ENCODE measurements at places on chromosomes 5 and 9.

GRCh38 chr5:32475334-32476097 is 31.0 kb upstream of the ZFR start:
- no peak for ATAC-seq

DNA sequence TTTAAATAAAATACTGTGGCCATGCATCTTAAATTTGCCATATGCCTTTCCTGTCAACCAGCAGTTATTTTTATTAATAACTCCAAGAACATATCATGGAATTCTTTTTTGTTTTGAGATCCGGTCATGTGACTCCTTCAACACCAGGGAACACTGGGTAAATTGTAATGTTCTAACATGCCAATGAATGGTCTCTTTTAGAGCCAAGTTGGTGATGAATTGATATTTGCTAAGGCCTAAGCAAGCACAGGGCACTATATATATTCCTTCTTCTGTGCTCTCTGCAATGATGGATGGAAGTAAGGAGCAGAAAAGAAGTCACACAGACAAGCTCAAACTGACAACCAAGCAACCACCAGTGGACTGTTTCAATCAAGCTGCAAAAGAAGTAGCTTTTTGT is 124.0 kb downstream of the EFNA5 start:
- no peak for ATAC-seq

DNA sequence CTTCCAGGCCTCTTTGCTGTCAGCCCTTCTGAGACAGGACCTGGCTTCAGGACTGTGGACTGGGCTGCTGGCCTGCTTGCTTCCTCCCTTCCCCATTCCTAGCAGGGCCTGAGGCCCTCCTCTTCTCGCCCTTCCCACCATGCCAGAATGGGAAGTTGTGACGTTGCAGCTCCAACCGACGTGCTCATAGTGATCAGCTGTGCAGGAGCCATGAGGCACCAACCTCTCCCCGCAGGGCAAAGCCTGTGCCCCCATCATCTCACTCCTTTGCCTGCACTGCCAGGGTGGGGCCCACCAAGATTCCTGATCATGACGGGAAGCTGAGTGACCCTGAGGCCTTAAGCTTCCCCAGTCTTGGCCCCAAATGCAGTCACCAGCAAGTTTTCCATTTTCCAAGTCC is 45.1 kb upstream of the GARNL3 start:
- ATAC-seq = no peak

GRCh38 chr9:114908104-114908622 is 22.2 kb downstream of the TNFSF8 start:
- peak; percentile 67 for ATAC-seq

DNA sequence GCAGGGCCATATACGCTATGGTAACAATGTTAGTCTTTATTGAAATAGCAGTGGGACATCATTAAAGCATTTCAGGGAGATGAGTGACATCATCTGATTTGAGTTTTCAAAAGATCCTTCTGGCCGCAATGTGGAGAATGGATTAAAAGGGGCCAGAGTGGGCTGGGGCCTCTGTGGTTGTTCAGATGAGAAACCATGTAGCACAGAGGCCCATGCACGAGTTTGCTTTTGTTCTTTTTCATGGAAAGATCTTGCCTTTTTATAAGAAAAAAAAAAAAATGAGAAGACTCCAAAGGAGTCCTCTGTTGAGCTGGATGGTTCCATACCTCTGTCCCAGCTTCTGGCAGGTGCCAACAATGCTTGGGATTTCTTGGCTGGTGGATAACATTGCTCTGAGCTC is 173.5 kb upstream of the SPRY4 start:
- ATAC-seq = no peak

DNA sequence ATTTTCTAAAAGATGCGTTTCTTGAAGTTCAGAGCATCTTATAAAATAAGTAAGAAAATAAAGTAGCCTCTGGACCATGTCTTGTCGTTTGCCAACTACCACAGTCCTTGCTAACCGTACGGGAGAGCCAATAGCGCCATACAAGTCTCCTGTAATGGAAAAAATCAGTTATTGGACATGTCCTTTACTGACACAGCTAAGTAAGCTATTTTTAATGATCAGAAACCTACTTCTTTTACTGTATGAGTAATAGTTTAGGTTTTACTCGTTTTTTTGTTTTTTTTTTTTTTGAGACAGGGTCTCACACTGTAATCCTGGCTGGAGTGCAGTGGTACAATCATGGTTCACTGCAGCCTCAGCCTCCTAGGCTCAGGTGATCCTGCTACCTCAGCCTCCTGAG is 37.7 kb upstream of the RAPGEF6 start:
- ATAC-seq = no peak

DNA sequence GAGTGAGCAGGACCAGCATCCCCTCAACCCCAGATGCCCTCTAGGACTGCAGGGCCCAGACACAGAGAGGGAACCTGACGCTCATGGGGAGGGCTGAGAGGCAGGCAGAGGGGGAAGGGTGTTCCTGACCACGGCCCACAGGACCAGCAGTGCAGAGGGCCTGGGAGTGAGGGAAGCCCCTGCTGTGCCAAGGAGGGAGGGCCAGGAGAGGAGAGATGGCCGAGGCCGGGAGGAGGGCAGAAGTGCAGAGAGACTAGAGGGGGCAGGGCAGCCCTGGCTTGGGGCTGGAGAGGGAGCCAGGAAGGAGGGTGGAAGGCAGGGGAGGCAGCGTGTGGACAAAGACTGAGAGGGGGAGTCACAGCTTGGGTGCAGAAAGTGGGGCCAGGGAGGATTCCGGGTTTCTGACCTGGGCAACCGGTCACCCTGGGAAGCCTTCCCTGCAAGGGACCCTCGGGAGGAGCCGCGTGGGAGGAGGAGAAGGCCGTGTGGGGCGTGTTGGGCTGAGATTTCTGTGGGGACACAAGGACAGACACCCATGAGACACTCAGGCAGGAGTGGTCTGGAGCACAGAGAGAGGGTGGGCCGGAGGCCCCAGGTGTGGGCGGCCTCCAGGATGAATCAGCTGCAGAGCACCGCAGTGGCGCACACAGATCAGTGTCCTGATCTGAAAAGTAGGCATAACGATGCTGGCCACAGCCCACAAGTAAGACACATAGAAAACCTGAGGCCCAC is 117.5 kb downstream of the ADAMTS2 start:
- no peak for ATAC-seq

DNA sequence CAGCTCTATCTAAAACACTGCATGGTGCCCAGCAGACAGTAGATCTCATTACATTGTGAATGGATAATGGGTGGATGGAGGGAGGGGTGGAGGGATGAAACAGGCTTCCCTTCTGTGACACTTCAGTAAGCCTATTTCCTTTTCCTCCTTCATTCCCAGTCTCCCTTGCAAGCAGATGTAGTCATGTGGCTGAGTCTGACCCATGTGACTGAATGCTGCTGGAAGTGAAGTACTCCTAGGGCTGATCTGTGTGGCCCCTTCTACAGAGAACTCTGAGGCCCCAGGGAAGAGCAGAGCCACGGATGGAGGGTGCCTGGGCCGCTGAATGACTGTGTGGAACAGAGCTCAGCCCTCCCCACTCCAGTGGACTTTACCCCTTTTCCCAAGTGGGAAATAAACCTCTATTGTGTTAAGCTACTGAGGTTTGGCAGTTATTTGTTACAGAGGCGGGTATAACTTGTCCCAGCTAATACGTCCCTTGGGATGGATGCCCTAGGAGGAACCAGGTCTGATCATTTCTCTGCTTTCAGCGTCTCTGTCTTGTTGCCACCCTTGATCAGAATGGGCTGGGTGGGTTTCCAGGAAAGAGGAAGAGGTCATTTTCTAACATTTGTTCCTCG is 176.1 kb upstream of the MVB12B start:
- ATAC-seq = no peak

- peak; percentile 97 for ATAC-seq
Measured at GRCh38 chr9:115127191-115127817, 9.3 kb upstream of the TNC start.

- no peak for ATAC-seq
Measured at GRCh38 chr9:88923092-88923491, 68.2 kb upstream of the S1PR3 start.

- no peak for ATAC-seq
Measured at GRCh38 chr9:91181541-91181940, 180.2 kb downstream of the AUH start.

GRCh38 chr9:36762958-36763357 is 190.3 kb downstream of the MELK start:
- no peak for ATAC-seq

- ATAC-seq = no peak
Measured at GRCh38 chr5:122316656-122317055, 4.6 kb downstream of the SNCAIP start.

DNA sequence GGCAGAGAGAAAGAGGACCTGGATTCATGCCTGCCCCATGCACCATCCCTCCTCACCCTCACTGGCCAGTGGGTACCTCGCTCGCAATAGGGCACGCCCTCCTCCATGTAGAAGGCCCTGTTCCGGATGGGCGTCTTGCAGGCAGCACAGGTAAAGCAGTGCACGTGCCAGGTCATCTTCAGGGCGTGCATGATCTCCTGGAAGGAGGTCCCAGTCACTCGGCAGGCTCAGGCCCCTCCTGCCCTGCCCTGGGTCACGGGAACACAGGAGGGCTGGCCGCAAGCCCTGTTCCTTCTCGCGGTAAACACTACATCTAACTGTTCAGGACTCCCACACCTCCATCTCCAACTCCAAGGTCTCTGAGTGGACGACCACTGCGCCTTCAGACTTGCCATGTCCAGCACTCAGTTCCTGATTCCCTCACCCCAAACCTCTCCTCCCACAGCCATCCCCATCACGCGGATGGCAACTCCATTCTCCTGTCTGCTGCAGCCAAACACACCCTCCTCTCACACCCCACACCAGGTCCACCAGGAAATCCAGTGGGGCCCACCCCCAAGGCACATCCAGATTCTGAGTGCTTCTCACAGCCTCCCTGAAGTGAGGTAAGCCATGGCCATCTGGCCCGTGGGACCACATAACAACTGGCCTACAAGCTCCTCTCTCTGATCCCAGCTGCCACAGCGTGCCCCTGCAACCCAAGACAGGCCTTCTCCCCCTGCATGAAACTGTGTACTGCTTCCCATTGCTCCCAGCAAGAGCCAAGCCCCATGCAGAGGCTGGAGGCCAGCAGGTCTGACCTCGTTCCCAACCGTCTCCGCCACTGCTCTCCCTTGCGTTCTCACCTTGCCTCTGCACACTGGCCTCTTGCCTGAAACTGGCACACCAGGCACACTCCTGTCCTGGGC is 10.8 kb upstream of the DBN1 start:
- no peak for ATAC-seq

- no peak for ATAC-seq
Measured at GRCh38 chr5:116905885-116906284, 331.3 kb upstream of the SEMA6A start.

DNA sequence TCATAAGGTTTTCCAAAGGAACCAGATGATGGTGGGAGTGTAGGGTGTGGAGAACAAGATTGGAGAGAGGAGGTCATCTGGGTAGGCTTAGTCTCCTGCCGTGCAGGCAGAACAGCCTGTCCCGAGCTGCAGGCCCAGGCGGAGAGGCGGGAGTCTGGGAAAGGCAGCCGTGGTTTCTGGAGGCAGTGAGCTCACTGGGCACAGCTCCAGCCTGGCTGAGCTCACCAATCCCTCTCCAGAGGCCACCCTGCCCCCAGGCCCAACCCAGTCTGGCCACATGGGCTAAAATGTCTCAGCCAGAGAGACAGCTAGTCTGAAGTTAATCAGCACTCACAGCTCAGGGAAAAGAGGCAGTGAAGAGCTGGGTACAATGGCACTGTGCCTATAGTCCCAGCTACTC is 12.3 kb downstream of the P4HA2 start:
- peak; percentile 95 for ATAC-seq

DNA sequence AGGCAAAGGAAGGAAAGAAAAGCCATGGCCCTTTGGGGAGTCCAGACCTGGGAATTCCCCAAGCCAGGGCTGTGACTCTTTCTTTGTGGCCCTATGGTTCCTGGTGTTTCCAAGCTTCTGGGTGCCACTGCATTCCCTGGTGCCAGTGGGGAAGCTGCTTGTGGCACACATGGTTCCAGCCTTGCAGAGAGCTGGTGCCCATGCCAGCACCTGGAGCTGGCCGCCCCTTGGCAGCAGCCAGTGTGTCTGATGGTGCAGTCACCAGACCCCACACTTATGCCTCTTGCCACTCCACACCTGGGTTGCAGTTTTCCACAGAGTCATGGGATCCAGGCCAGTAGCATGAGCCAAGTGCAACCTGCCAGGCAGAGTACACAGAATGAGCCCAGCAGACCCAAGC is 1495.3 kb upstream of the NUDT12 start:
- no peak for ATAC-seq

DNA sequence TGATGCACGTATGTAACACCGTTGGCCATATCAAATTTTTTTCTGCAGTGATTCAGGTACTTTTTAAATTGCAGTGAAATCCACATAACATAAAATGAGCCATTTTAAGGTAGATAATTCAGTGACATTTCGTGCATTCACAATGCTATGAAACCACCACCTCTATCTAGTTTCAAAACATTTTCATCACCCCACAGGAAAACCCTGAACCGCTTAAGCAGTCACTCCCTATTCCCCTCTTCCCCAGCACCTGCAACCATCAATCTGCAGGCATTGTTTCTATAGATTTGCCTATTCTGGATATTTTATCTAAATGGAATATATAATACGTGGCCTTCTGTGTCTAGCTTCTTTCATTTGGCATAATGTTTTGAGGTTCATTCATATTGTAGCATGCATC is 79.2 kb downstream of the BOD1 start:
- ATAC-seq = no peak

DNA sequence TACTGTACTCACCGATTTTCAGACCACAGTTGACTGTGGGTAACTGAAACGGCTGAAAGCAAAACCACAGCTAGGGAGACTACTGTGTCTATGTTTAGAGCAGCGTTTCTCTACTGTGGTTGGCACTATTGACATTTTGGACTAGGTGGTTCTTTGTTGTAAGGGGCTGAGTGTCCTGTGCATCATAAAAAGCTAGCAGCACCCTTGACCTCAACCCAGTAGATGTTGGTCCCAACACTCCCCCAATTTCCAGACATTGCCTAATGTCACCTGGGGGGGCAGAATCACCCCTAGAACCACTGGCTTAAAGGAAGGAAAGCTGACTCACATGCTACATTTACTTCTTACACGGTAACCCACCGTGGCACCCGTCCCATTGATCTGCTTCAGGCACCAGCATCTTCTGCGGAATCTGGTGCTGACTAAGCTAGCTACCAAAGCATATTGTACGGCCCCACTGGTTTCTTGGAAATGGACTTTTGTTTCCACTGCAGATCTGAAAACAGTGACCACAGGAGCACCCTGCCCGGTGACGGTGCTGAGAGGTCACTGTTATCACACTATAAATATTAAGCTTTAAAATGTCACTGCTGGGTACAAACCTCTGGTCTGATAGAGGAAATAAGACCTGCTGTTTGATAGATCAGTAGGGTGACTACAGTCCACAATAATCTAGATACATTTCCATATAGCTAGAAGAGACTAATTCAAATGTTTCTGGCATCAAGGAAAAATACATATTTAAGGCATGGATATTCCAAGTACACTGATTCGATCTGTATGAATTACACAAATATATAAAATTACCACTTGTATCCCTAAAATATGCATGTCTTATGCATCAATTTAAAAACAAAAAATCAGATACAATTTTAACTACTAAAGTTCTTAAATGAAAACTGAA is 151.4 kb downstream of the HSD17B3 start:
- peak; percentile 10 for ATAC-seq

GRCh38 chr5:94314460-94315131 is 303.8 kb downstream of the KIAA0825 start:
- ATAC-seq = no peak

- ATAC-seq = no peak
Measured at GRCh38 chr5:148957591-148958202, 105.2 kb downstream of the SH3TC2 start.
